ENCODE measurements at places on chromosomes 5 and 9. TPM values are rescaled to one million over a fixed set of nuclear protein-coding genes. Genes with fewer than 3 reads are reported as not detected.

Gene AIF1L
- 8.9 TPM for polyA plus RNA-seq

Gene TMEM171
- 0.23 TPM for polyA plus RNA-seq

Gene DAB2
- 21.4 TPM for polyA plus RNA-seq

Gene ORM2
- 3.2 TPM for polyA plus RNA-seq

Gene KIF27
- 1.8 TPM for polyA plus RNA-seq

Gene AGXT2
- 0.05 TPM for polyA plus RNA-seq

Gene CCL27
- 0.32 TPM for polyA plus RNA-seq

Gene GABRP
- 0.06 TPM for polyA plus RNA-seq

Gene ZSWIM6
- 6.0 TPM for polyA plus RNA-seq

Gene FOXD4
- polyA plus RNA-seq: 0.19 TPM

Gene PCDHGA12
- polyA plus RNA-seq: 2.9 TPM

Gene CSF1R
- 15.8 TPM for polyA plus RNA-seq

Gene ZDHHC11
- polyA plus RNA-seq: 5.9 TPM

Gene PDE6A
- polyA plus RNA-seq: 0.01 TPM

Gene PCDHB4
- polyA plus RNA-seq: 6.2 TPM

Gene PRRC2B
- polyA plus RNA-seq: 82.3 TPM

Gene SLC6A19
- polyA plus RNA-seq: not detected

Gene WNK2
- 9.3 TPM for polyA plus RNA-seq

Gene IL4
- polyA plus RNA-seq: not detected

Gene CEL
- polyA plus RNA-seq: 1.4 TPM

Gene DDX4
- polyA plus RNA-seq: not detected

Gene APBA1
- 7.1 TPM for polyA plus RNA-seq

Gene TRPM3
- polyA plus RNA-seq: 0.20 TPM

Gene FOXI1
- polyA plus RNA-seq: not detected

Gene IL12B
- not detected for polyA plus RNA-seq

Gene SNCAIP
- polyA plus RNA-seq: 1.6 TPM

Gene VLDLR
- 20.4 TPM for polyA plus RNA-seq

Gene SLC25A2
- not detected for polyA plus RNA-seq

Gene FGF1
- polyA plus RNA-seq: 0.58 TPM

Gene PCDHGA7
- 1.9 TPM for polyA plus RNA-seq

Gene STC2
- polyA plus RNA-seq: 8.9 TPM

Gene QRFP
- 0.15 TPM for polyA plus RNA-seq

Gene RETREG1
- polyA plus RNA-seq: 4.7 TPM

Data from urinary bladder (tissue), 4 donors.